Nephron progenitor cell (in vitro differentiated cells): ENCODE measurements at places on chromosomes 7 and 10.
A peak's percentile ranks its signal among the peaks of the same experiment; 100 is the strongest.

DNA sequence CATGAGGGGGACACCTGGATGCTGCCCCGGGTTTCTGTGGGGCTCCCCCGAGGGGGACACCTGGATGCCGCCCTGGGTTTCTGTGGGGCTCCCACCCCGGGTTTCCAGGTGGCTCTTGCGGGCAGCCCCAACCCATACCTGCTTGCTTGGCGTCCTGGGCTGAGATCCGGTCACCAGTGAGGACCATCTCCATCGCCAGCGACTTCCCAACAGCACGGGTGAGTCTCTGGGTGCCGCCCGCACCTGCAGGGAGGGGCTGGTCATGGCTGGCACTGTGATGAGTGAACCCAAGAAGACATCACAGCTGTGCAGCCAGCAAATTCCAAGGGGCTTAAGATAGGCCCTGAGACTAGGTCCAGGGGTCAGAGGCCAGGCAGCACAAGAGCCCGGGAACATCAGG, 6.4 kb downstream of the ECHS1 start:
- no peak for DNase-seq

DNA sequence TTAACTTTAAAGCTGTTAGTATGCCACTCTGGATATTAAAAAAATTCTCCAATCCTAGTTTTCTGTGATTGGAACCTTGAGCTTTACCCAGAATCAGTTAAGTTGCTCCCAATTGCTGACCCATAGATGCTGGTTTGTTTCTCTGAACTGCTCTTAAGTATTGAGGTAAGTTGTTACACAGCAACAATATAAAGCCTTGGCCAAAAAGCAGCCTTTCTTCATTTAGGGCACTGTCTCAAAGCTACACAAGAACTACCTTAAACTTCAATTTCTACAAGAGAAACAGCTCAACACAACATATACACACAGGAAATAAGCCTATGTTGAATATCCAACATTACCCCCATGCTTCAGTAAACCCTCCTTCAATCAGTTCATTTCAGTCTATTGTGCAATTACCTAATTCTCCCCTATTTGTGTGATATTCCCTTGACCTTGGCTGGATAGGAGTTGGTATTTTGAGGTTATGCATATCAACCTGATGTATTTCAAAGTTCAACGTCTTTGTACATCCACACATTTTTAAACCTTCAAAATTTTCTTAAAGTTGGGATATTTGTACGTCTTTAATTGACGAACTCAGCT, 11.5 kb downstream of the HNRNPA2B1 start:
- no peak for DNase-seq

DNA sequence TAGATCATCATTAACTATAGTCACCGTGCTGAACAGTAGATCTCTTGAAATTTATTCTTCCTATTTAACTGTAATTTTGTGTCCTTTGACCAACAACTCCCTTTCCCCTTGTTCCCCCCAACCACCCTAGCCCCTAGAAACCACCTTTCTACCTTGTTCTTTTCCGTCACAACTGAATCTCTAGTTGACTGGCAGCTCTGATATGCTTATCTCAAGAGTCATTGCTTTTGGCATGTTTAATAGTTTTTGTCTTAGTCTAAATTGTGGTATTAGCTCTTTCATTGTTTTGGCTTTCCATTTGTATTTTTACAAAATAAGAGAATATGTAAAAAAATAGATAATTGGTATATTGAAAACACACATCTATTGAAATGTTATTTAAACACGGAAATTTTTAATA, 1.8 kb downstream of the GNAT3 start:
- DNase-seq = no peak

DNA sequence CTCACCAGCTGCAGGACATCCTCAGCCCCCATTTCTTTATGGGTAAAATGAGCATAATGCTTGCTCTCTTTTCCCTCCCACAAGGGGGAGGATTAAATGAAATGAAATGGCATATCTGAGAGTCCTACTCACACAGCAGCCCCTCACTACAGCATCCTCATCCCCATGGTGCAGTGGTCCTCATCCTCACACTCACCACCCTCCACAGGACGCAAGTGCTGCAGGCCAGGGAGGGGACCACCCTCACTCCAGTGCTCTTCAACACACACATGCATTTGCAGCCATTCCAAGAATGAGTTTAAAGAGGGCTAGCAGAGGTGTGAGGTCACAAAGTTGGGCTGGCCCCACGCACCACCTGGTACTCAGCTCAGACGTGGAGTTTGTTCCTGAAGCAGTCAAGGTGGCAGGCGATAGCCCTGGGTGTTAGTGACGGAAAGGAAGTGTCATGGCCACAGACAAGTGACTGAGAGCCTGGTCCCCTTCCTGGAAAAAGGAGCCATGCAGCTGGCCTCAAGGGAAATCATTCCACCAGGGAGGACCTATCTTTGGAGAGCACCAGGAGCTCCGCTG, 234.0 kb downstream of the TNS3 start:
- DNase-seq = no peak

GRCh38 chr7:128082431-128082830, 51.2 kb upstream of the LRRC4 start:
- DNase-seq = no peak

DNA sequence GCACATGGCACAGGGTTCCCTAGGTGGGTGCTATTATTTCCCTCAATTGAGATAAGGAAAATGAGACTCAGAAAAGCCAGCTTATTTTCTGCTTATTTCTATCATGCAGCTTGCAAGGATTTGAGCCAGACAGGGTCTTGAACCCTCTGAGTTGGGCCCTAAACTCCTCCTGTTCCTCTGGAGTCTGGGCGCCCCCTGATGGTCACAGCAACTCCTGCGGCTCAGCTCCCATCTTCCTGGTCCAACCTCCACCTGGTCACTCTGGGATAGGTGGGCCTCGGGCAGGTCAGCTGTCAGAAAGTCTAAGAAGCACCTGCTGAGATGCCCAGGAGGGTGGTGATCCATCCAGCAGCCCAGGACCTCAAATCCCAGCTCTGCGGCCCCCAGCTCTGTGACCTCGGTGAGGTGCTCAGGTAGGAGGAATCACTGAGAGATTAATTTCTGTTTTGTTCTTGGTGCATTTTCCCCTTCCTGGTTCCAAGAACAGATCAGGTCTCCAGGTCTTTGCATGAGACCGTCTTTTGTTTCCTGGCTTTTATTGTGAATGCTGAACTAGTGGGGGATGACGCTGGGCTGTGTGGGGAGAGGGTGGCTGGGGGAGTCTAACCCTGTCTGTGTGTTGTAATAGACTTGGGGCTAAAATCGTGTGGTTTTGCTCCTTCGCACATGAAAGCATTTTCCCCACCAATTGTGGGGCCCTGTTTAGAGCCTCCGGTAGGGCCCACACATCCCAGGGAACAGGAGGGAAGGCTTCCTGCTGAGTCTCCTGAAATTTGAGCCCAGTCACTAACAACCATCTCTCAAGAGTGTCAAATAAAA, 32.8 kb downstream of the TMEM130 start:
- peak; percentile 73 for DNase-seq
